ENCODE measurements at places on chromosomes 13 and 19.

DNA sequence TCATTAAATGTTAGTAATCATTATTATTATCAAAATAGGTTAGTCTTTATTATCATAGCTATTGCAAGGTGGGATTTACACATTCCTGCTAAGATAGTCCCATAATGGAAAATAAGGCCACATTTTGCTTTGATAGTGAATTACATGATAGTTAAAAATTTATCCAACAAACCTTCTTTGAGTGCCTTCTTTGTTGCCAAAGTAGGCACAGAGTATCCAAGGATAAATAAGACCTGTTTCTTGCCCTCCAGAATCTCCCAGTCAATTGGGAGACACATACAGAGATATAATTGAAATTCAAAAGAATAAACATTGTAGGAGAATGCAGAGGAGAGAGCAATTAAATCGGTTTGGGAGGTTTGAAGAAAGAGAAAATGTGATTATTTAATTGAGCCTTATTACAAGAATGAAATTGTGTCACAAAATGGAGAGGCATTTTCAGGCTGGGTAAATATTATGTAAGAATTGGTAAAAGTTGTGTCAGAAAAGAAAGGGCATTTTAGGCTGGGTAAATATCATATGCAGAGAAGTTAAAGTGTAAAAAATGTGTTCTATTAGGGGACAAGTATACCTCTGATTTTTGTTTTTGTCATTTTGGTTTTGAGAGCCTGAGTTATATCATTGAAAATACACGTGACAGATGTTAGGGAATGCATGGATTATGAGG lies 189.3 kb downstream of the POU4F1 start:
- no peak for DNase-seq

DNA sequence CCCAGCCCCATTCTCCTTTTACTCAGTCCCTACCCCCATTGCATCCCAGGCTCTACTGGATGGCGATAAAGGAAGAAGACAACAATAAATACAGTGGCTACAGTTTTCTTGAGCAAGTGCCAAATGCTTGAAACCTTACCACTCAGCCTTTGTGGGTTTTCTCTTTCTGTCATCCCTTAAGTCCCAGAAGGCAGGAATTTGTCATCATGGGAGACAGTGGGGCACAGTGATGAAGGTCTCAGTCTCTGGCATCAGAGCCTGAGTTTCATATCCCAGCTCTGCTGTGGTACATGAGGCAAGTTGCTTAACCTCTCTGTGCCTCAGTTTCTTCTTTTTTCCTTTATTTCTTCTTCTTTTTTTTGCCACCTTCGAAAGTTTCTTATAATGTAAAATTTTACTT lies 5.1 kb upstream of the COMP start:
- DNase-seq: no peak

GRCh38 chr13:36512771-36513170 lies 80.5 kb downstream of the CCNA1 start:
- no peak for DNase-seq

DNA sequence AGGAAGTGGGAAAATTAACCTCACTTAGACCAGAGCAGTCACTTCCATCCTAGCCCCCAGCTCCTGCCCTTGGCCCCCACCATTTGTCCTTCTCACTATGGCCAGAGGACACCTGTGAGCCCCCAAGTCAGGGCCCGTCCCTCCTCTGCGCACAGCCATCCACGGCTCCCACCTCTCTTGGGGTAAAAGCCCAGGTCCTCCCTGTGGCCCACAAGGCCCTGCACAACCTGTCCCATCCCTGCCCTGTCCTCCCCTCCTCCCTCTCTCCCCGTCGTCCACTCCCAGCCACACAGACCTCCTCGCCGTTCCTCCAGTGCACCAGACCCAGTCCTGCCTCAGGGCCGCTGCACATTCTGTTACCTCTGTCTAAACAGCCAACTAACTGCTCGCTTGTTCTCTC lies 53.9 kb downstream of the SMIM24 start:
- no peak for DNase-seq

DNA sequence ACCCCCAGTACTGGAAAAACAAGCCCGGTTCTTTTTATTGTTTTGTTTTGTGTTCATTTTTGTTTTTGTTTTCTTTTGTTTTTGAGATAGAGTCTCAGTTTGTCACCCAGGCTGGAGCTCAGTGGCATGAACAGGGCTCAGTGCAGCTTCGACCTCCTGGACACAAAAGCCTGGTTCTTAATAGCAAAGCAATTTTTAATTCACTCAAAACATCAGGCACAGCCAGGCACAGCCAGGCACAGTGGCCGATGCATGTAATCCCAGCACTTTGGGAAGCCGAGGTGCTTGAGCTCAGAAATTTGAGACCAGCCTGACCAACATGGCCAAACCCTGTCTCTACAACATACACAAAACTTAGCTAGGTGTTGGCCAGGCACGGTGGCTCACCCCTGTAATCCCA lies 30.7 kb downstream of the INSR start:
- no peak for DNase-seq

All from Caki2 (cell line).